Effector memory CD4-positive, alpha-beta T cell (primary cell): ENCODE measurements at places on chromosomes 5 and 9.

DNA sequence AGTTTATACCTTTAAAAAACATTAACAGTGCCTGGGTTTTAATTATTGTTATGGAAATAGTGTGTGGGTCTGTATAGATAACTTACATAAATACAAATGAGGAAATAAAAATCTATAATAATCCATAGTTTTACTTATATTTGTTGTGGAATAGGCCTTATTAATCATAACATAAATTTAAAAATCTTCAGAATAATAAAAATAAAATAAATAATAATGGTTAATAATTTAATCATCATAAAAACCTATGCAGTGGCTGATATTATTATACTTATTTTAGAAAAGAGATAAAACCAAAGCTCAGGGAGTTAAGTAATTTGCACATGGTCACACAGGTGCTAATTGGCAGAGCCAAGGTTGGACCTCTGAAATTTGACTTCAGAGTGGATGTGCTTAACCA is 785.3 kb upstream of the SEMA6A start:
- no peak for DNase-seq

DNA sequence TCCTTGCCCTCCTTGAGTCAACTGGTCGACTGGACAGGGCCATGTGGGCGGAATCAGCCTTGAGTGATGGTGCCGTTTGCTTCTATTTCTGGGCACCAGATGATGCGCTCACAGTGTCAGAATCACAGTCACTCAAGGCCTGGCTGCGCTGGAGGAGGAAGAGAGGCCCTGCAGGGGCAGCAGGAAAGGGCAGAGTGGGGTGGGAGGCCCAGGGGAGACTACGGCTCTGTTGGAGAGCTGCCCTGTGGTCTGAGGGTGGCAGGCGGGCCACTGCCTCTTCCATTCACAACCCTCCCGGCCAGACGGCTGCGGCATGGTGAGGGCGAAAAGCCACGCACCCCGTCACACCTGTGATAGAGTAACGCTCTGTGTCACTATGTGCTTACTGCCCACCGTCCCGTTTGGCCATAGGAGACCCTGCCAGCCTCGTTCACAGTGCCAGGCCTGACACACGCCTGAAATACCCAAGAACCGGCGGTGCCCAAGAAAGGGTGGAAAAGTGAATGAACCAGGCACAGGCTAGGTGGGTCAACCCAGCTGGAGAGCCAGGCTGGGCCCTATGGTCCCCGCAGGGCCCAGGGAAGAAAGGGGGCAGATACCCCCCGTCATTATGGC is 9.9 kb downstream of the PLPP7 start:
- no peak for DNase-seq

DNA sequence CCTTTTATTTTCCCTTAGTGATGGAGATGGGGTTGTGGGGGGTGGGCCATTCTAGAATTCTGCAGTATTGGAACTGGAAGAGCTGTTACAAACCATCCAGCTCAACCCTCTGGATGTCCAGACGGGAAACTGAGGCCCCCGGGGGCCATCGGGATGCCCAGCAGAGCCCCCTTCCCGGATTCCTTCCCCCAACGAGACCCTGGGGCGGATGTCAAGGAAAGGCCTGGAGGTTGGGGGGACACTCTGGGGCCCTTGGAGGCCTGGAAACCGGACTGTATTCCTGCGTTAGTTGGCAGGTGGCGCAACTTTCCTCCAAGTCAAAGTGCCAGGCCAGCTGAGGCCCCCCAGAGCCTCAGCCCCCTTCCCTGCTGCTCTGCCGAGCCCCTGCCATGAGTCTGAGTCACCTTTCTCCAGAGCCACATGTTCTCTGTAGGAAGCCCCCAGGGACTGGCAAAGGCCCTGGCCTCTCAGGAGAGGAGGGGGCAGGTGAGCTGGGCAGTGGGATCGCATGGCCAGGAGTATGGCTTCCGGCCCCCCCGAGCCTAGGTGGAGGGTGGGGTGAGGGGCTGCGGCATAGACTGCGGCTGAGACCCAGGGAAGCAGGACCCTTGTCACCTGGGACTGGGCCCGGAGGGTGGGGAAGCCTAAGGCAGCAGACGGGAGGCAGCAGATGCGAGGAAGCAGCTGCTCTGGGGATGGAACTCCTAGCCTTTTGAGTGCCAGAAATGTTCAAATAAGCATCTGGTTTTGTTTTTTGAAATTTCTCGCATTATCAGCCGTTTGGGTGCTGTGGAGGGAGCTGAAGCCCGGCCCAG is 17.8 kb upstream of the FIBCD1 start:
- no peak for DNase-seq

DNA sequence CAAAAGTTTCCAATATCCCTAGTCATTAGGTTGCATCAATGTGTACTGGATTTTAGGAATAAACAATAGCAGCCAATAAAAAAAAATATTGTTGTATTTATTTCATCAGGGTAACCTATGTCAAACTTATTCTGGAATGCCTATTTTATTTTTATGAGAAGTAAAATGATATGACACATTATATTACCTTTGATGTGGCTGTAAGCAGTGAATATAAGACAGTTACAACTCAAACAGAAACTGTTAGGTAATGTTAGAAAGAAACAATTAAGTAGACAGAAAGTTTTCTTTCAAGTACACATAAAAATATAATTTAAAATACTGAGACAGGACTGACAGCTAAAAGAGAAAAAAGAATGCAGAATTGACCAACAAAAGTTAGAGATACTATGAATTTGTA is 65.5 kb downstream of the GNG10 start:
- DNase-seq = no peak
